NCI-H187 treated with DMSO at 0.1 percent for 48 hours (cell line): ENCODE measurements at places on chromosomes 16 and 17.

GRCh38 chr17:70394473-70395232, 225.3 kb downstream of the KCNJ2 start:
- no peak for DNase-seq

GRCh38 chr17:67672592-67673335, 45.0 kb upstream of the NOL11 start:
- peak; percentile 25 for DNase-seq

GRCh38 chr16:7405166-7405565, 72.5 kb downstream of the RBFOX1 start:
- peak; percentile 58 for DNase-seq

DNA sequence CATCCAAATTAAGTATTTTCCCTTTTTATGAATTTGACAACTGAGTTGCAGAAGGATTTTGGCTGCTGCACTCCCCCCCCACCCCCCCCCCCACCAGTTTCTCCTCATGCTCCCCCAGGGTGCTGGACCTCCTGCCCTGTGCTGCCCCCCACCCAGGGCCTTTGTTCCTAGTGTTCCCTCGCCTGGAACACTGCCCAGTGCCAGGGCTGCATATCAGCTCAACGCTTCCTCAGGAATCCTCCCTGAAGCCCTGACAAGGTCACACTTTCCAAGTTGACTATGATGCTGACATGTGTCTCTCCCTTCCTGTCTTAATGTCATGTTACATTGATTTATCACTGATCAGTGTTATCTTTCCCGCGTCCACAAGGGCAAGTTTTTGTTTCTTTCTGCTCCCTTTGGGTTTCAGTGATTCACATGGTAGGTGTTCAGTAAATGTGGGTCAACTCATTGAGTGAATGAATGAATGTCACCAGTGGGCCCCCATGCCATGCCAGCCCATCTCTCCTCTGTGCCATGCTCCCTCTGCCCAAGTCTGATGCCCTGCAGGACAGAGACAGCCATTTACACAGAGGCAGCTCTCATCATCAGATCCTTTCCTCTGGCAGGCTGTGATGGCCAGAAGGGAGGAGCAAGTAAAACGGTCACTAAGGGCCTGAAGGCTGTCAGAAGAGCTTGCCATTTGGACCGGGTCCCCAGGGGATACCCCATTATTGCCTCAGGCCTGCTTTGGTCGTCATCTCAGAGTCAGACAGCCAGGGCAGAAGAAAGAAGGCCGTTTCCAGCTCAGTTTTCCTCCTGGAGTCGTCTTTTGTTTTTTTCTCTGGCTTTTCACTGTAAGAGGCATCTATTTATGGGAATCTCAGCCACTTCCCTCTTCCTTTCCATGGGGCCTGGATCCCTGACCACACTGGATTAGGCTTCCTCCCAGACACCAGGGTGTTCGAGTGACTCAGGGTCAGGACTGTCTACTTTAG, 386.2 kb downstream of the SNX29 start:
- DNase-seq, result no peak

DNA sequence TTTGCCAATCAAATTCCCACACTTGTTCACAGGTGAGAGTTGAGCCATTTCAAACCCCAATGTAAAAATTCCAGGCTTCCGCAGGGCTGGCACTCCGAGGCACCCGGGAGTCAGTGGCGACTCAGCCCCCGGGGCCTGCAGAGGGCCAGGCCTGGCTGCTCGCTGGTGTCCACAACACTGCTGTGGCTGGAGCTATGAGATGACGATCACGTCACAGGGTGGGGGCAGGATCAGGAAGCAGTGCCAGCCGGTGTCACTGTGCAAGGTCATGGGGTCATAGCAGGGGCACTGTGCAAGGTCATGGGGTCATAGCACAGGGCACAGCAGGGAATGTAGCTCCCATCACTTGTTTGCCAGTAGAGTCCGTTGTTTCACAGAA, 7.8 kb downstream of the VPS4A start:
- DNase-seq, result no peak

GRCh38 chr17:67717192-67717623, 528 bp upstream of the NOL11 start:
- no peak for DNase-seq

- no peak for DNase-seq
Observed at GRCh38 chr17:61397086-61397842, 2.4 kb upstream of the TBX2 start.

- no peak for DNase-seq
Observed at GRCh38 chr17:62950067-62950466, 16.0 kb upstream of the TANC2 start.
